ENCODE measurements at places on chromosomes 11 and 22.

DNA sequence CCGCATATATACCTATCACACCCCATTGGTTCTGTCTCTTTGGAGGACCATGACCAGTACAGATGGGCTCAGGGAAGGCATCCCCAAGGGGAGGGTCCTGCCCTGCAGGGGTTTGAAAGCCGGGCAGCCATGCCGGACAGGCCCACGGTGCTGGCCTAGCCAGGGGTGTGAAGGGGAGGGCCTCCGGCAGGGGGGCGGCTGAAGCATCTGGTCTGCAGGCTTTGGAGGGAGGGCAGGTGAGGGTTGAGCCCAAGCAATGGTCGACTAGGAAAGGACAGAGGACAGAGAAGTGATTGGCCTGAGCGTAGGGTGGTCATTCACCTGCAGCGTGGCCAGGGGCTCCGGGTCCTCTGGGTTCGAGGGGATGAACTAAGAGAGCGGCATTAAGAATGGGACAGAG, 11.2 kb upstream of the CTSD start:
- DNase-seq = no peak

DNA sequence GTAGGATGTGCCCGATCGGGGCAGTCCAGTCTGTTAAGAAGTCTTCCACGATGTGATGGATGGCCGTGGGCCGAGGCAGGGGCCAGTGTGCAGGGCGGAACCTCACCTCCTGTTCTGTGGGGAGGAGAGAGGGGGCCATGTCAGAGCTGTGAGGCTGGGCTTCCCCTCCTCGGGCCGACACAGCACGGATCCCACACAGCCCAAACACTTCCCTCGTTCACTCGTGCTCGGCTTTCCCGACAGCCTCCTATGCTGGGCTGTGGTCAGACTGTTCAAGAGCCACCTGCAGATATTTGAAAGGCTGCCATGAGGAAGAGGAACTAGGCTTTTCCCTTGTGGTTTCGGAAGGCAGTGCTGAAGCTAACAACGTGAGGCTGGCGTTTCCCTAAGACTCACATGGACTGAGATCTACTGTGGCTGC, 12.3 kb upstream of the TXN2 start:
- no peak for DNase-seq

DNA sequence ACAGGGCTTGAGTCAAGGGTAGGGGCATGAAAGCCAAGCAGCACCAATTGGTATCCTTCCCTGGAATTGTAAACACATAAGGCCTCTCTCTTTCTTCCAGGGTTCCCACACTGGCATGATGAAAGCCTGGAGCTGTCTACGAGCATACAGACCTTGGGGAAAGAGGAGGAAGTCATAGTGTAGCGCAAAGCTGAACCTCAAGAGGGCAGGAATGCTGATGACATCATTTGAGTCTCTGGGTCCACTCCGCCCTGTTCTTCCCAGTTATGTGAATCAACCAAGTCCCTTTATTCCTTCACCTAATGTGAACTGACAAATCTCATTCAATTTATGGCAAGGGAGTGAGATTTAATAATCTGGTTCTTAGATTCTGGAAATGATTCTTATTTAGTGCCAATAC, 266.4 kb upstream of the NCAM1 start:
- DNase-seq = no peak

DNA sequence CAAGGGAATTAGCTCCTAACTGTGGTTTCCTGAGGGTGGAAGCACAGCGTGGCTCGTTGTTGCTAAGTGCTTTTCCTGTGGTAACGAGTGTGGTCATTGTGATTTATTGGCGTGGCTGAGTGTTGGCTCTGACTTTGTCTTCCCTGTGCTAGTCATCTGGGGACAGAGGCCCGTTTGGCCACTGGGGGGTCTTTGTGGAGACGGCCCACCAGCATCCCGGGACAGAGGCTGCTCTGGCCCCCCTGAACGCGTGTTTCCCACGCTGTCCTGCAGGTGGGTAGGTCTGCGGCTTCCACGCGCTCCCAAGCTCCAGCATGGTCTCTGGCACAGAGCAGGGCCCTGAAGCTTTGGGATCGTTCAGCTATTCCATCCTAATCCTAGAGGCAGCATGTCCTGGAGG, 1040.0 kb downstream of the TBC1D22A start:
- no peak for DNase-seq

- no peak for DNase-seq
These were observed 334.0 kb upstream of the ARHGAP42 start for GRCh38 chr11:100353083-100353482.

Data from CD4-positive, alpha-beta T cell treated with Interleukin-17A for 4 hours (primary cell).